Ovary (tissue), 10 donors: ENCODE measurements at places on chromosomes 16 and 17. TPM values are rescaled to one million over a fixed set of nuclear protein-coding genes. Genes with fewer than 3 reads are reported as not detected.
A peak's percentile ranks its signal among the peaks of the same experiment; 100 is the strongest.

GRCh38 chr17:4645642-4646041, 4.2 kb upstream of the ALOX15 start:
- no peak for DNase-seq

GRCh38 chr16:11060842-11061241, 116.5 kb downstream of the CLEC16A start:
- no peak for DNase-seq

The SMPD3 gene
- 0.72 TPM for total RNA-seq

DNA sequence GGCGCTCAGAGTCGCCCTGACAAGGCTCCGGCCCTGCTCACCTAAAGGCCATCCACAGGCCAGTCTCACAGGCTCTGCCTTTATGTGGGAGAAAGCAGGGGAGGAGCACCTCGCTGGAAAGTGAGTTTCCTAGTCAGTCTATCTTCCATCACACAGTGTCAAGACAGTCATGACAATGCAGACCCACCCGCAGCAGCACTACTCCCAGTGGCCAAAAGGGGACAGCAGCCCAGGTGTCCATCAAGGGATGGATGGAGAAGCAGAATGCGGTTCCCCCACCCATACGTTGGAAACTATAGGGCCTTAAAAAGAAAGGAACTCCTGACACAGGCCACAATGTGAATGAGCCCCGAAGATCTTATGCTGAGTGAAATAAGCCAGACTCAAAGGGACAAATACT, 226.8 kb downstream of the ENGASE start:
- DNase-seq, result no peak

GRCh38 chr16:17302620-17303019, 168.1 kb downstream of the XYLT1 start:
- DNase-seq, result no peak

The SLC13A2 gene
- not detected for total RNA-seq

- DNase-seq, result peak; percentile 66
Observed at GRCh38 chr17:5706577-5707210, 122.4 kb upstream of the NLRP1 start.

DNA sequence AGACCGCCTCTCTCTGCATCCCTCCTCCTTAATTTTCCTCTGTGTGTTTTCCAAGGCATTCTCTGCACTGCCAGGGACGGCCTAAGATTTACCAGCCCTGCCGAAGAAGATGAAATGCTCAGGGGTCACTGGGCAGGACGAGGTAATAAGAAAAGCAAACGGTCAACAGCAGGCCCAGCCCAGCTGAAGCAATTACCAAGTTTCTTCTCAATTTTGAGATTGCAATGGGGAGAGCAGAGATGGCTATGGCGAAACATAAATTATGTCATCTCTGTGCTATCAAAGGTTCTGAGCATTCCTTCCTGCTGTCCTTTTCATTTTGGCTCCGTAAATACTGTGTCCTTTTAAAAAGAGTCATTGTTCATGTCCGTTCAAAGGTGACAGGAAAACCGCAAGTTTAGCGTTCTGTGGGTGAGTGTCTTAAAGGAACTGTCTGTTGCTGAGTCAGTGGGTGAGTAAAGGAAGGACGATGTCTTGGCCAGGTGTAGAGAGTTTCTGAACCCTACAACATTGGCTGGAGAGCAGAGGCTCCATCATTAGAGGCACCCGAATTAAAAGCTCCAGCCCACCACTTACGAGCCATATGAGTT, 753.9 kb upstream of the EEF2KMT start:
- DNase-seq, result no peak

The ATP2A1 gene
- 0.34 TPM for total RNA-seq

GRCh38 chr17:29611351-29612093, 11.2 kb downstream of the CORO6 start:
- no peak for DNase-seq
